SJCRH30 (cell line): ENCODE measurements at places on chromosomes 5 and 9. TPM values are rescaled to one million over a fixed set of nuclear protein-coding genes. Genes with fewer than 3 reads are reported as not detected.

The C6 gene
- total RNA-seq, result 0.48 TPM in 1 of 2 replicates, not detected in the other

The TRIM14 gene
- total RNA-seq, result 0.22 and 0.30 TPM in 2 replicates

The TLR4 gene
- 6.1 and 6.5 TPM in 2 replicates for total RNA-seq

The CENPP gene
- total RNA-seq, result 22.6 and 24.2 TPM in 2 replicates

The TMED9 gene
- 70.9 and 76.2 TPM in 2 replicates for total RNA-seq

The ODF2 gene
- total RNA-seq, result 63.8 and 64.9 TPM in 2 replicates

The RNF180 gene
- total RNA-seq, result 0.41 and 0.65 TPM in 2 replicates

The ACTBL2 gene
- total RNA-seq, result 0.05 TPM in 1 of 2 replicates, not detected in the other

The TMEM174 gene
- total RNA-seq, result not detected in 2 replicates

The EPB41L4B gene
- total RNA-seq, result 1.7 and 1.8 TPM in 2 replicates

The IGIP gene
- 1.5 and 1.6 TPM in 2 replicates for total RNA-seq

The RAB3C gene
- not detected in 2 replicates for total RNA-seq

The HTR4 gene
- total RNA-seq, result 0.06 TPM in 1 of 2 replicates, not detected in the other

The CAVIN4 gene
- total RNA-seq, result 5.4 and 7.1 TPM in 2 replicates

The IRX1 gene
- total RNA-seq, result 4.0 and 4.9 TPM in 2 replicates

The ARL14EPL gene
- 0.06 and 0.66 TPM in 2 replicates for total RNA-seq

The GM2A gene
- 1.7 and 2.0 TPM in 2 replicates for total RNA-seq

The PCDHB3 gene
- total RNA-seq, result 1.3 and 1.6 TPM in 2 replicates

The ZNF483 gene
- total RNA-seq, result 16.9 and 19.1 TPM in 2 replicates

The GABRA6 gene
- total RNA-seq, result not detected in 2 replicates

The IFNA21 gene
- not detected in 2 replicates for total RNA-seq

The KCNMB1 gene
- total RNA-seq, result not detected in 2 replicates

The SMIM27 gene
- 2.2 and 3.1 TPM in 2 replicates for total RNA-seq

The LPAR1 gene
- 13.9 and 14.8 TPM in 2 replicates for total RNA-seq

The CDH9 gene
- 0.10 TPM in 1 of 2 replicates, not detected in the other for total RNA-seq

The OR1Q1 gene
- total RNA-seq, result not detected in 2 replicates

The PCDHA9 gene
- total RNA-seq, result 0.02 TPM in 1 of 2 replicates, not detected in the other

The SYNPO gene
- total RNA-seq, result 2.3 and 3.2 TPM in 2 replicates

The GDA gene
- not detected in 2 replicates for total RNA-seq

The SLC2A6 gene
- total RNA-seq, result 20.3 and 23.4 TPM in 2 replicates

The SPOUT1 gene
- 38.3 and 38.5 TPM in 2 replicates for total RNA-seq

The PDZD2 gene
- total RNA-seq, result 0.47 and 0.76 TPM in 2 replicates

The OTP gene
- not detected in 2 replicates for total RNA-seq

The KIF4B gene
- 0.02 and 0.03 TPM in 2 replicates for total RNA-seq

The GLRA1 gene
- total RNA-seq, result not detected in 2 replicates

The BRINP1 gene
- total RNA-seq, result 42.7 and 44.4 TPM in 2 replicates

The FOXD1 gene
- 10.5 and 10.9 TPM in 2 replicates for total RNA-seq

The EGFLAM gene
- total RNA-seq, result 0.36 and 0.58 TPM in 2 replicates

The SLC22A4 gene
- total RNA-seq, result 0.28 and 1.1 TPM in 2 replicates

The GPX8 gene
- total RNA-seq, result 42.9 and 46.0 TPM in 2 replicates

The CDC20B gene
- 0.02 TPM in 1 of 2 replicates, not detected in the other for total RNA-seq

The ACSL6 gene
- not detected in 2 replicates for total RNA-seq

The CER1 gene
- total RNA-seq, result not detected in 2 replicates

The MLANA gene
- 0.04 TPM in 1 of 2 replicates, not detected in the other for total RNA-seq

The RALGPS1 gene
- total RNA-seq, result 1.8 and 2.3 TPM in 2 replicates

The SPINK7 gene
- not detected in 2 replicates for total RNA-seq

The LCN10 gene
- total RNA-seq, result 0.10 TPM in 1 of 2 replicates, not detected in the other

The MEGF10 gene
- 67.6 and 77.9 TPM in 2 replicates for total RNA-seq

The CLPTM1L gene
- total RNA-seq, result 83.2 and 93.4 TPM in 2 replicates

The DELE1 gene
- total RNA-seq, result 55.0 and 57.3 TPM in 2 replicates

The MCC gene
- total RNA-seq, result 26.6 and 26.9 TPM in 2 replicates

The FAM200C gene
- 10.3 and 10.4 TPM in 2 replicates for total RNA-seq

The TUSC1 gene
- total RNA-seq, result 14.3 and 16.4 TPM in 2 replicates

The ISOC1 gene
- 115 and 123 TPM in 2 replicates for total RNA-seq

The SLC1A1 gene
- not detected in 2 replicates for total RNA-seq
